ENCODE measurements at places on chromosomes 5 and 9.

DNA sequence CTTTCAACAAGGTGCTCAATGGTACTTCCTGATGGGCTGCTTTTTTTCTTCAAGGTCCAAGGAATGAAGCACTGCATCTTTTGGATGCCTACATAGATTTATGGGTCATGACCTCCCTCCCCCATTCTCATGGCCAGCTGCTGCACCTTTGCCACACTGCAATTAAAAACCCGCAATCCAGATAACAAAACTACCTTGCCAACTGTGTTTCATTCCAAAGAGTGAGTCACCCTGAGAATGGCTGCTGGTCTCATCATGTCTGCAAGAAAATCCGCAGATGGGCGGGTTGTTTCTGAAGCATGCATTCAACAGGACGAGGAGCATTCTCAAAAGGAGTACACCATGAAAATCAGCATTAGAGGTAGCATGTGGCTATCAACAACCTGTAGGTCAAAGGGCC is 139.8 kb downstream of the ELAVL2 start:
- no peak for DNase-seq

DNA sequence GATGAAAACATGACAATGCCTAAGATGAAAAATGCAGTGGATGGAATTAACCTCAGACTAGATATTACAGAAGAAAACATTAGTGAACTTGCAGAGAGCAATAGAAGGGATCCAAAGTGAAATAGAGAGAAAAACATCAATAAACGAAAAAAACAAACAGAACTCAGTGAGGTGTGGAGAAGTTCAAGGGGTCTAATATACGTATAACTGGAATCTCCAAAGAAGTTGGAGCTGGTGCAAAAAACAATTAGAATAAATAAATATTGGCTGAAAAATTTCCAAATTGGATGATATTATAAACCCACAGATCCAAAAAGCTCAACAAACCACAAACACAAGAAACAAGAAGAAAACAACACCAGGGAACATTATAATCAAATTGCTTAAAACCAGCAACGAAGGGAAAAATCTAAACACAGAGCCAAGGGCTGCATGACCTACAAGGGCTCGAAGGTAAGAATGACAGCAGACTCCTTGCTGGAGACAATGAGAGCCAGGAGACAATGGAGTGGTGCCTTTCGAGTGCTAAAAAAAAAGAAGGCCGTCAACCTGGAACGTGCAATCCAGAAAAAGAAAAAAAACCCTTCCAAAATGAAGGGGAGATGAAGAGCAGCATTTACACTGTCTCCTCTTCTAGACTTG is 11.8 kb downstream of the FAM163B start:
- no peak for DNase-seq

DNA sequence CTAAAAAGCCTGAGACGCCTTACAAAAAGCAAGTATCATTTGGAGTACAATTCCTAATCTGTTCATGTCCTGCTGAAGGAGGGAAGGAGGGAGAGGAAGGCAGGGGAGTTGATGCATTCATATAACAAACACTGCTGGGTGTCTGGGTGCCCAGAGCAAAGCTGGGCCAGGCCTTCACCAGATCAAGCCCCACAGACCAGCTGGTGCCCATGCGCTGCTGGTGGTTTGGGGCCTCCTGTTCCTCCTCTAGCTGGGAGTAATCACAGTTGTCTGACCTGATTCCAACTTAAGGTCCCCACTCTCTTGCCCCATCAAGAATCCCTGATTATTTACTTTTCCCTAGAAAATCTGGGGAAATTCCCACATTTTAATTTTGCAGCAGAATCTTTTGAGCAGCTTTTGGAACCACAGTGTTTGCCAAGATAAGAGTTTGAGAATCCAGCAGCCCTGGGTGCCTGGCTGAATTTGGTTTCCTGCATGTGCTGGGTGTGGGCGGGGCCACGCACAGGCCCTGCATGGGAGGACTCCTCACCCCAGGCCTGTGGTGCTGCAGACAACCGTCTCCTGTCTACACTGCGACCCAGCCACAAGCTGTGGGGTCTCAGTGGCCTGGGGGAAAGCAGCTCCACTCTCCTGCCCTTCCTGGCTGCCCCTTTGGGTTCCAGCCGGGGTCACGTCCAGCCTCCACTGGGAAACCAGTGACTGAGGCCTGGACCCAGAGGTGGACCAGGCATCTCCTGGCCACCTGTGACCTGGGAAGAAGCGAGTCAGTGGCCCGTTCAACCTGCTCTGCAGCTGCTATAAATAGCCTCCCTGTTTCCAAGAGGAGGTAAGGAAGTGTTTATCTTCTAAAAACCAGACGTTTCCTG is 47.5 kb downstream of the NEURL1B start:
- no peak for DNase-seq

DNA sequence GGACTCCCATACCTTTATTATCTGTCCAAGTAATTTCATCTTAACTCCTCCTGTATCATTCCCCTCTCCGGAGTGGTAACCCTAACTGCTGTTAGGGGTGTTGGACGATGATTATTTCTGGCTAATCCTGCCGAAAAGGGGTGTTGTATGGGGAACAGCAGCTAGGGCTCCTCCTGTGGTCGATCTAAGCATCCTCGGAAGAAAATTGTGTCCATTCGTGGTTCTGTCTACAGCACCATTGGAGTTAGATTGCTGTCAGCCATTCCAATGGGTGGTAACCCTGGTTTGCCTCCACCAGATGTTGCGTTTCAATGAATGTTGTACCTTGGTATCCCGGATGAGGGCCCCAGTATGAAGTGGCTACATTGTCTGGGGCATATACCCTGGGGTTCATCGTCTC is 35.6 kb upstream of the LMNB1 start:
- DNase-seq: no peak

GRCh38 chr5:149260761-149261160 is 10.9 kb upstream of the AFAP1L1 start:
- no peak for DNase-seq

Measured in H9 (cell line).